ENCODE measurements at places on chromosomes 11 and 22.
A peak's percentile ranks its signal among the peaks of the same experiment; 100 is the strongest.

DNA sequence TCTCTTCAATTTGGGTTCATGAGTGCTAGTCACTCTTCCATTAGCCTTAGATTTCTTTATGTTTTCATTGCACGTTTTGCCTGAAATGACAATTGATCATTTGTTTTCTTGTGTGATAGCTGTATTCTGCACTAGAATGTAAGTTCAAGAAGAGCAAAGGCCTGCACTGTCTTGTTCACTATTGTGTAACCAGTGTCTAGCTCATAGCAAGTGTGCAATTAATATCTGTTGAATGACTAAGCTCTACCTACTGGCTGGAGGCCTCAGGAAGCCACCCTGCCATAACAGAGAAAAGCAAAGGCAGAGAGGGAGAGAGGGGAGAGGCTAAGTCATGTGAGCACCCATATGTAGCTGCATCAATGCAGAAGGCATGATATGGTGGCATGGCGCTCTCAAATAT is 292.8 kb upstream of the SYN3 start:
- DNase-seq = no peak

DNA sequence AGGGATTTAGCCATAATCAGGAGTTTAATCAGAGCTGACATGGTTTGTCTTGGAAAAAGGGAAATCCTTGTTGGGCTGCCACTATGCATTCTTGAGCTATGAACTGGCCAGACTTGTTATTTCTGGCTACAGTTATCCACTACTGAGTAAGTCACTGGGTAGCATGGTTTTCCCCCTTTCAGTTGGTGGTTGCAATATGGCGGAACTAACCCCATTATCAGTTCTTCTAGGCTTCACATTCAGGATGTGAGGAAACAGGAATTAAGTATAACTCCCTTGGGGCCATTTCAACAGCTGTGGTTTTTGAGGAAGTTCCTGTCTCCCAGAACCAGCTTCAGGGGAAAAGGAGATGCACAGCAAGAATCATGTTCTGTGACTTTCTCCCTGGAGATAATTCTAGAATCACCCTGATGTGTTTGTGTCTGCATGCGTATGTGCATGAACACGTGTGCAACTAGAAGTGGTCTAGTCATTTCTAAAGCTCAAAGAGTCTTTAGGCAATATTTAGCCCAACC is 103.0 kb upstream of the CD44 start:
- peak; percentile 46 for DNase-seq

- no peak for DNase-seq
Observed at GRCh38 chr22:44950806-44951509, 58.8 kb downstream of the PHF21B start.

DNA sequence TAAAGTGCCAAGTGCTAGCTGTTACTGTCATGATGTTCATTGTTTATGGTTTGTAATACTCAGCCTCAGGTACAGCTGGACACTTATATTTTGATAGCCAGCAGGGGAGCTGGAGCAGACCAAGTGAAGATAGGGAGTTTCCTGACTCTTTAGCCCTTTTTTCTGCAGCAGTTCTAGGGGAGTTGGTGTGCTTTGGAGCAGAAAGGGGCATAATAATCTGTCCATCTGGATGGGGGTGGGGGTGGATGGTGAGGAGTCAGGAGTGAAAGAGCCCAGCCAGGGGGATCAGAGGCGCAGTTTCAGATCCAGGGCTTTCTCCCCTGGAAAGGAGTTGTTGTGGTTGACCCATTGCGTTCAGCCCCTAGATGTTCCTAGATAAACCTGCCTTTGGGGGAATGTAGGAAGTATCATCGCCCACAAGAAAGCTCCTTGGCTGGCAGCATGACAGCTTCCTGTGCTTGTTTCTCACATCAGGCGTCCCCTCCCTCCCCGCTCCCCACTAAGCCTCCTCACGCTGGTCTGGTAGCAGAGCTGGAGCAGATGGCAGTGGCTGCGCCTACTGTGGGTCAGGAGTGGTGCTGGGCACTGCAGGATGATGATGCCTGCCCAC is 41.9 kb downstream of the MED15 start:
- peak; percentile 31 for DNase-seq

- DNase-seq = no peak
Observed at GRCh38 chr11:123405123-123405592, 24.9 kb upstream of the GRAMD1B start.

DNA sequence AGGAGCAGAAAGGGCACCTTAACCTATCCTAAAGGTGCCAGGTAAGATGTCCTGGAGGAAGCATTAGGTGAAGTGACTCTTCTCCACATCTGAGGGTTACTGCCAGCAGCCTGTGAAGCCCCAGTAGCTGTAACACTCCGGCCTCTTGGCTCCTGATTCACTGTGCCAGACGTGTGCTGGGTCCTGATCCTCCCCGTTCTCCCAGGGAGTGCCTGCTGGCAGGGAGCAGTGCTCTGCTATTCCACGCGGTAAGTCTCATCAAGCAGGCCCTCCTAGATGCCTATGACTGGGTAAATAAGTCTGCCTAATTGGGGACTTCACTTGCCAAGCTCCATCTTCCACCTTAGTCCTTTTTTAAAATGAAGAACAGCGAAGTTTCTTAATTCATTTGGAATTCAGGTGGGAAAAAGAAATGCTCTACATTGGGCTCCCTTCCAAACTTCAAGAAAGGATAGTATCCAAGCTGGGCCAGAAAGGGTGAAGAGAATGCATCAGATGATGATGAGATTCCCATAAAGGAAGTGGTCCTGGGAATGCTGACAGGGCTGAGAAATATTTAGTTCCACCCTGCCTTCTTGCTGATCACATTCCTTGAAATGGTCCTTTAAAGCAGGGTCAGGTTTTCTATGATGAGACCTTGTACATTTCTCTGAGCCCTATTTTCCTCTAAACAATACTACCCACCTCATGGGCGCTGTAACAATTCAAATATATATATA is 188.0 kb downstream of the MAML2 start:
- DNase-seq = no peak

DNA sequence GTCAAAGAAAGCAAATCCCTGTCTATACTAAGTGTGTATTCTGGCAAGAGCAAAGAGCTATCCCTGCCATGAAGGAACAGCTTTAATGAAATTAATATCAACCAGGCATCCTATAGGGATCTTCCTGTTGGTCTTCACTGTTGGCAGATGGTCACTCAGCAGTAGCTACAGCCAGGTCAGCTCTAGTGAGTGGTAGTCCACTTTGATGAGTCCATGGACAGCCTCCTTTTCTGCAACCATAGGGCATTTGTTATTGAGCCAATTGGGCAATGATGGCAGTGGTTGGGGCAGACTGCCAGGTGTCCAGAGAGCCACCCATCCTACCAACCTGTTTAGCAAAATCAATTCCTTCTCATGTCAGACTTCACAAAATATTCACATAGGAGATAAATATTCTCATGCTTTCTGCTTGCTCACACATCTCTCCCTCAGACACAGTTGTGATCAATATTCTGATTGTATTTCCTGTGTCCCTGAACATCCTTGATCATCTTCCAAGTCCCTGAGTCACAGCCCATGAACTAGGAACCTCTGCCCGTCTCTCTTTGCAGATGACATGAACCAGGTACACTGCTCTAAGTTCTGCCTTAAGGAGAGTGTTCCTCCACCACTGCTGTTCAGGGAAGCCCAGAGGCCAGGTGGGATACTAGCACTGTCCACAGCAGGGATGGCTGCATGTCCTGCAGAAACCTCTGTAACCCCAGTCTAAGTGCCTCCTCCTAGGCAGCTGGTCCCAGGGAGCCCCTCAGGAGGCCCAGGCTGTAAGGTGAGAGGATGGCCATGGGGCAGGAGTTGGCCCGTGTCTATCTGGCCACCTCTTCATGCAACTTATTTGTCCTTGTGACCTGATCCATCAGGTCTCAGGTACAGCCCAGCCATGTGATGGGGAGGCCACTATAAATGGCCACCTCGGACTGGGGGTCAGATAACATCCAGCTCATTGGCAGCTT is 74.2 kb upstream of the IGLL5 start:
- DNase-seq = no peak

- DNase-seq = peak; percentile 74
Observed at GRCh38 chr22:46071451-46072109, 78.7 kb upstream of the PPARA start.

DNA sequence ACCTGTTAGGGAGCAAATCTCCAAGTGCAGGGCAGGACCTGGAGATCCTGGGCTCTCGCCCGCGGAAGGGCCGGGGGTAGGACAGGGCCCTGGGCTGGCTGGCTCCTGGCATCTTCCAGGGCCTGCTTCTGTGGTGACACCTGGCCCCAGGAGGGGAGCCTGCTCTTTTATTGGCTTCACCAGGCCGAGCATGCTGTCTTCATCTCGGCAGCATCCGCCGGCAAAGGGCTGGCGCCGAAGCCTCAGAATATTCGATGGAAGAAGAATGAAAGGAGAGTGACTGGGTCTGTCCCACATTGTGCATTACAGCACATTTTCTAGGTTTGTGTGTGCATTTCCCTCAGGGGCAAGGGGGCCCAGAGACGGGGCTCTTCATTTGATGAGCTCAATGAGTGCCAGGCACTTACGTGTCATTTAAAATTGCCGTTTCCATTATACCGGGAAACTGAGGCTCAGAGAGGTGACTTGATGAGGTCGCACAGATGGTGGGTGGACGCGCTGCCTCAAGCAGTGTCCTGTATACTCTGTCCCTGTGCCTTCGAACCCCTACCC is 70.0 kb downstream of the RBX1 start:
- DNase-seq = no peak

- DNase-seq = no peak
Observed at GRCh38 chr22:49237703-49238102, 590.0 kb downstream of the BRD1 start.

DNA sequence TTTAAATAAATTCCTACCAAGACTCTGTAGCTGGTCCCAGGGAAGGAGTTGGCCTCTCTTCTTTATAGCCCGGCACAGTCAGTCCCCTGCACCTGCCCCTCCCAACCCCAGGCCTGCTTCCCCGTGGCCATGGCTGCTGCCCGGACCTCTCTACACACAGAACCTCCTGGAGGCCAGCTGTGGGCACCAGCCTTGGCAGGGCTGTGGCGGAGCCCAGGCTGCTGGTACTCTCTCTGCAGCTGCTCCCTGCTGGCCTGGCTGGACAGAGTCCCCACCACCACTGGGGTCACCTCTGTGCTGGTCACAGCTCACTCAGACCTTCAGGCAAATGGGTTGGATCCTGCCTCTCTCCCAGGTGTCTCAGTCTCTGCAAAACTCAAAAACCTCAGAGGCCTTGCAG is 69.3 kb downstream of the LRP5 start:
- DNase-seq = no peak

DNA sequence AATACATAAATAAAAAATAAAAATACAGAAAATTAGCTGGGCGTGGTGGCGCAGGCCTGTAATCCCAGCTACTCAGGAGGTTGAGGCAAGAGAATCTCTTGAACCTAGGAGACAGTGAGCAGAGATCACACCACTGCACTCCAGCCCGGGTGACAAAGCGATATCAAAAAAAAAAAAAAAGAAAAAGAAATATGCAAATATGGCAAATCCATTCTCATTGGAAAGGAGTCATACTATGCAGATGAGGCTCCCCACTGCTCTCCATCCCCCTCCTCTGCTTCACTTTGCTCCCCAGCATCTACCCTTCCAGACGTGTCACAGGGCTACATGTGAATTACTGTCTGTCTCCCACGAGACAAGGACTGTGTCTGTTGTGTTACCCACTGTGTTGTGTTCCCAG is 36.3 kb upstream of the PDGFB start:
- no peak for DNase-seq

- no peak for DNase-seq
Observed at GRCh38 chr11:68551223-68551622, 90.7 kb downstream of the PPP6R3 start.

GRCh38 chr11:66317322-66317722 is 478 bp upstream of the CD248 start:
- DNase-seq = peak; percentile 59

DNA sequence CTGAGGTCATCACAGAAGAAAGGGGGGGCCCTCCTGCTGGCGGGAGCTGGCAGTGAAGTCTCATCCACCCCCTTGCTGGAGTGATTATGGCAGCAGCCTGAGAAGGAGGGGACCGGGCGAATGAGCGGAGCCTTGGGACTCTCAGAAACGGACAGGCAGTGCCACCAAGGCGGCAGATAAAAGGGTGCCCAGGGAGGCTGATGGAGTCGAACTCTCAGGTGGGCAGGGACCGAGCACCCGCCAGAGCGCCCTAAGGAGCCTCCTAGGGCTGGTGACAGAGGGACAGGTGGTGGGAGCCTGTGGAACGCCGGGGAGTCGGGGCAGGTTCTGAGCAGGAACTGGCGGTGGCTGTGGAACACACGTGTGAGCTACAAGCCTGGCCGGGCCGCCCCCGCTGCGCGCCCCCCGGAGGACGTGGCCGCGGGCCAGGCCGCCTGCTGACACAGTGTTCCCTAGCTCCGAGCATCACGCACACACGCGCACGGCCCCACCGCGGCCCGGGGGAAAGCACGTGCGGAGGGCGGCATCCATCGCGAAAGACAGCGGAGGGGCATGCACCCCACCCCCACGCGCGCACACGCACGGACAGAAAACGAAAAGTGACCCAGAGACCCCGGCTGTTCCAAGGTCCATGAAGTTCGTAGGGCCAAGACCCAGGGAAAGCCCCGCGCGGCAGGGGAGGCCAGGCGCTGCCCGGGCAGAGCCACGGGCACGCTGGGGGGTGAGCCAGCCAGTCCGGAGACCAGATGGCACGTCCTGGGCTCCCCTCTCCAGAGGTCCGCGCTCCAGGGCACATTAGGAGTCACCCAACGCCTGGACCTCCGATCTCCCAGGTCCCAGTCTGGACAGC is 1.0 kb downstream of the VWCE start:
- peak; percentile 41 for DNase-seq

DNA sequence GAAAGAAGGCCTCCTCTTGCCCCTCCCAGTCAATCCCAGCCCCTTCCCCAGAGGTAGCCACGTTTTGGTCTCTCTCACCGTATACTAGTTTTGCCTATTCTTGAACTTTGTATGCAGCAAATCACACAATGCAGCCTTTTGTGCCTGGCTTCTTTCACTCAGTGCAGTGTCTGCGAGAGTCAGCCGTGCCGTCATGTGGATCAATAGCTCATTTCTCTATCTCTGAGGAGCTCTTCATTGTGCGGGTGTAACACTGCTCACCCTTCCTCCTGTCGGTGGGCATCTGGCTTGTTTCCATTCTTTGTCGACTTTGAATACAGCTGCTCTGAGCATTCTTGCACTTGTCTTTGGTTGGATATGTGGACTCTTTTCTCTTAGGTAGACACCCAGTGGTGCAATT is 146.5 kb downstream of the CACNA1I start:
- no peak for DNase-seq

Measured in brain pericyte (primary cell).